Activated T-cell treated with anti-CD3 and anti-CD28 coated beads, Interleukin-2, amount 50 U/mL, for 48 hours (primary cell): ENCODE measurements at places on chromosomes 16 and 17.

GRCh38 chr17:31537565-31538011 is 146.1 kb downstream of the RAB11FIP4 start:
- no peak for DNase-seq

DNA sequence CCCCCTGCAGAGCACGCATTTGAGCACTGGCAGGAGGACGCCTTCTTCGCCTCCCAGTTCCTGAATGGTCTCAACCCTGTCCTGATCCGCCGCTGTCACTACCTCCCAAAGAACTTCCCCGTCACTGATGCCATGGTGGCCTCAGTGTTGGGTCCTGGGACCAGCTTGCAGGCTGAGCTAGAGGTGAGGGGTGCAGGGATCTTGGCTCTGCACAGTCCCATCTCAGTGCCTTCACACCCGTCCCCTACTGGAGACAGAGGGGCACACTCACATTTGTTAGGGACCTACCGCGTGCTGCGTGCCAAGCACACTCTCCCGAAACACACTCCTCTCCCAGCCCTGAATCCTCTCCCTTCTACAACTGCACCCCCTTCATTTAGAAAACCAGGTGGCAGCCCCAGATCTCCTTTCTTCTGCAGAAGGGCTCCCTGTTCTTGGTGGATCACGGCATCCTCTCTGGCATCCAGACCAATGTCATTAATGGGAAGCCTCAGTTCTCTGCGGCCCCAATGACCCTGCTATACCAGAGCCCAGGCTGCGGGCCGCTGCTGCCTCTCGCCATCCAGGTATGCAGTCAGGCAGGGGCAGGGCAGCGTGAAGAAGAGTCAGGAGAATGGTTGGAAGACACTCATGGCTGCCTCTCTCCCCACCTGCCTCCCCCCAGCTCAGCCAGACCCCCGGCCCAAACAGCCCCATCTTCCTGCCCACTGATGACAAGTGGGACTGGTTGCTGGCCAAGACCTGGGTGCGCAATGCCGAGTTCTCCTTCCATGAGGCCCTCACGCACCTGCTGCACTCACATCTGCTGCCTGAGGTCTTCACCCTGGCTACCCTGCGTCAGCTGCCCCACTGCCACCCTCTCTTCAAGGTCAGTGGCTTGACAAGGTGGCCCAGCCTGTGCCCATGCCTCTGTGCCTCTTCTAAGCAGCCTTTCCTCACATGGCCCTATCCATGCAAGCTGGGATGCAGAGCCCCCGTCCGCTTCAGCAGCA is 6.3 kb downstream of the ALOX15B start:
- DNase-seq = no peak

DNA sequence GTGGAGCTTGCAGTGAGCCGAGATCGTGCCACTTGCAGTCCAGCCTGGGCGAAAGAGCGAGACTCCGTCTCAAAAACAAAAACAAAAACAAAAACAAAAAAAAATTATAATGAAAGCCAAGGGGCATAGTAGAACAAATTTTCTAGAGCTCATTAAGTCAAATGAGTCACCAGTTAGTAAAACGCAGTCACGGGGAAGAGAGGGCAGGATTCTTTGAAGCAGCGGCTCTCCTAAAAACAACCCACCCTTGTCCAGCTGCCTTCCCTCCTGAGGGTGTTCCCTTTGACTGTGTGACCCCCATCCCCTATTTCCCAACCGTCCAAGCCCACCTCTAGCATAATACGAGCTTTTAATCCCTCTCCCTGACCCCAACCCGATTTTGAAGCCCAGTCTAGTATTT is 44.1 kb upstream of the STH start:
- no peak for DNase-seq

GRCh38 chr16:30418350-30419181 is 11.2 kb downstream of the ZNF771 start:
- no peak for DNase-seq

- DNase-seq = peak; percentile 64
Measured at GRCh38 chr16:4613636-4614570, 785 bp downstream of the UBALD1 start.

GRCh38 chr16:20401475-20402016 is 3.0 kb downstream of the PDILT start:
- DNase-seq = no peak

- no peak for DNase-seq
Measured at GRCh38 chr16:1945559-1946391, 2.8 kb upstream of the MSRB1 start.

GRCh38 chr16:68361485-68361884 is 50.7 kb downstream of the PRMT7 start:
- no peak for DNase-seq

DNA sequence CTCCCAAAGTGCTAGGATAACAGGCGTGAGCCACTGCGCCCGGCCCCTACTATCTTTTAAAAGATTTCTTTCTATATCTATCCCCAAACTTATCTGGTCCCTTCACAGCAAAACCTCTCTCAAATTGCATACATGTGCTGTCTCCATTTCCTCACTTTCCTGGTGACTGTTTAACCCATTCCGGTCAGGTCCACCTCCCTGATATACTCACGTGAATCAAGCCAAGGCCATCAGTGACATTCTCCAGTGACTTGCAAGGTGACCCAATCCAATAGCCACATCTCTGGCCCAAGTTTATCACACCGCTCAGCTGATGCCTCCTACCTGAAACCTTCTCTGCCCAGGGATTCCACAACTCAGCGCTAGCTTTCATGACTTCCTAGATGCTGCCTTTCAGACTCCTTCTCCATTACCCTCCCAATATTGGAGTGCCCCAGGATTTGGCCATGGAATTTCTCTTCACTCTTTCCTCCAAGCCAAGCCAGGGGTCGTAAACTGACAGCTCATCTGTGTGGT is 1.4 kb upstream of the CTCF start:
- DNase-seq = no peak

- no peak for DNase-seq
Measured at GRCh38 chr16:17365211-17365541, 105.6 kb downstream of the XYLT1 start.

DNA sequence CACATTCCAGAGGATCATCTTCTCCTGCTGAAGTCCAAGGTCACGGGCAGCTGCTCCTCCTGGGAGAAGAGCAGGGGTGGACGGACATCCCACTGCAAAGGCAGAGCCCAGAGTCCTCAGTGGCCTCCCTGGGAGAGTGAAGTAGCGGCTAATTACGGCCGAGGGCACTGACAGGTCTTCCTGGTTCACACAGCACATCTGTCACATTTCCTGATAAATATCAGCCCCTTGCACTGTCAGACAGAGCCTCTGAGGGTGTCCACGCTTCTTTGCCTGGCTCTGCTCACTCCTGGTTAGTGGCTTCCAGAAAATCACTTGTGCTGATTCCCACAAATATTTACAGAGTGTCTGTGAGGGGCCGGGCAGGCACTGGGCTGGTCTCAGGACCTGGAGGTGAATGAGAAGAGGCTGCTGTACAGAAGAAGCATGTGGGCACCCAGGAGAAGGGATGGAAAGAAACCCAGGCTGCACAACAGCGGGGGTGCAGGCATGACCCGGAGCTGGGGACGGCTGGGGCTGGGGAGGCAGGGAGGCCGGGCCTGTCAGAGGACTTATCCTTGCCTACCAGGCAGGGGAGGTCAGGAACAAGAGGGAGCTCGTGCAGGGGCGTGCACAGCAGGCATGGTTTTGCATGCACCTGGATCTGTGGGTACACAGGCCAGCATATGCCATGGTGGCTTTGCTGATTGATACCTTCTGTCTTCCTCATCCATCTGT is 258.2 kb upstream of the TNRC6C start:
- DNase-seq = no peak

GRCh38 chr16:11329891-11330290 is 15.4 kb upstream of the RMI2 start:
- no peak for DNase-seq

- DNase-seq = peak; percentile 84
Measured at GRCh38 chr16:28623172-28623711, 13.4 kb upstream of the SULT1A1 start.

DNA sequence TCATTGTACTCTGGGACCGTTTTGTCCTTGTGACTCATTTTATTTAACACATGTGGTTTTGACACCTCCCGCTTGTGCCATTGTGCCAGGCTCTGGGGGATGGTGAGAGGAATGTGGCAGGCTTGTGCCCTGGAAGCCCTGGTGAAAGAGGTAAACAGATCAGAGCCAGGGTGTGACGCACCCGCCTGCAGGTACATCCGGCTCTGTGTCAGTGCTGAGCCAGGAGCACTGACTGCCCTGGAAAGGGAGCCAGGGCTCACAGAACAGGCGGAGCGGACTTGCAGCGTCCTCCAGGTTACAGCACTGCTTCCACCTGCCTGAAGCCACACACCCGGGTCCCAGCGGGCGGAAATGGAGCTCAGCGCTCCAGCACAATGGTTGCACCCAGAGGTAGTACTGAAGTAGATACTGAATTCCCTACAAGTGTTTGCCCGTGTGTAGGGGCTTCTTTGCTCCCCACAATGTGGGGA is 30.6 kb downstream of the CDRT15 start:
- DNase-seq = peak; percentile 74

GRCh38 chr17:77373299-77374169 is 232.8 kb downstream of the SEC14L1 start:
- peak; percentile 57 for DNase-seq

- DNase-seq = peak; percentile 88
Measured at GRCh38 chr17:49230636-49231562, at the start of gene PHOSPHO1. Gene PHOSPHO1, minus strand, starts transcription at chr17:49230787. Its CDS starts 4,096 bp downstream, at chr17:49226691.

DNA sequence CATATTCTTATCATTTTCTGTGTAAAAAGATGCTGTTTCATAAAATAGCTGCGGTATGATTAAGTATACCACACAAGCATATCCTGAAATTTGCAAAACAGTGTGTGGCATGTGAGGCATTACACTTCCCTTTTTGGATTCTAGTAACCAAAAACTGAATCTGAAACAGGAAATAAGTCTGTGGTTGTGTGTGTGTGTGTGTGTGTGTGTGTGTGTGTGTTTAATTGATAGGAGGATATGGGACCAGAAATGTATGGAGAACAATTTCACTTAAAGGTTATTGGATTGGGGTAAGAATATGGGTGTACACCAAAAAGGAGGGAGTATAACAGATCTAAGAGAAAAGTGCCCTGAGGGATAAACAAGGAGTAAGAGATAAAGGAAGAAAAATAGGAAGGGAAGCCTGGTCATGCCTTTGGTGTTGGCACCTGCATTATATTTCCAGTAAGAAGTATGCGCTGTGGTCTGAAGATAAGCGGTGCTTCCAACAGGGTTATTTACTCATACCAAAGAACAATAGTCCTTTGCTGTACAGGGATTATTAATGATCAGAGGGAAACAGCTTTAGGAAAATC is 4.0 kb downstream of the LYRM1 start:
- no peak for DNase-seq

DNA sequence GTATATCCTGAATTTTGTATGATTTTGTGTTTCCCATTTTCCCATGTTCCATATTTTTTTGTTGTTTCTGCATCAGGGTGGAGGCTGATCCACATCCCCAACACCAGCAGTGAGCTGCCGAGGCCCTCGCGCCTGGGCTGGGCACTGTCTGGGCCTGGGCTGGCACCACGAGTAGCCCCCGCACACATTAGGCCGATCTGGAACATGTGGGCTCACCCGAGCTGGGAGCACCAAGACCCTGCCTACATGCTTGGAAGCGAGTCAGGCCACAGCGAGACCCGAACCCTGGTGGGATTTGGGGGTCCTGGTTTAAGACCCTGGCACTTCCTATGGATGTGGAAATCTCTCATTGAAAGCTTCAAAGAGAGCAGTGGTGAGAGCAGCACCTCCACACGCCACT is 8.5 kb downstream of the KCTD5 start:
- no peak for DNase-seq

DNA sequence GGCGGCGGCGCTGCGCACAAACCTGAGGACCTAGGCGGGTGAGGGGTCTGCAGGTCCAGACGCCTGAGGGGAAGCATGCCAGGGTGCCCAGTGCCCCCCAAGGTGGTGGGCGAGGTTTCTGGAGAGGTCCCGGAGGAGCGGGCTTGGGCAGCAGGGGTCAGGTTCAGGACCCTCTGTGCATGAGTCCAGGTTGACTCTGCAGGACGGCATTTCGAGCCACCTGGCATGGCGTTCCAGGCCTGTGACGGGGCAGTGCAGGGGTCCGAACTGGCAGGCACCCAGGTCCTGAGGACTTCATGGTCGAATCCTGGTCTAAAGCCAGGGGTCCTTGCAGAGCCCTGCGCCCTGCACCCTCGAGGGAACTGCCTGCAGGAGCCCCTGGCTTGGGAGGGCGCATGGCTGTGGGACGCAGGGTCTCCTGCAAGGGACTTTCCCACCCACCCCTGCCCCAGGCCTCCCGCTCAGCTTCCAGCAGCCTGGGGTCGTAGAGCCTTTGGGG is 3.5 kb downstream of the SLC16A3 start:
- DNase-seq = no peak

DNA sequence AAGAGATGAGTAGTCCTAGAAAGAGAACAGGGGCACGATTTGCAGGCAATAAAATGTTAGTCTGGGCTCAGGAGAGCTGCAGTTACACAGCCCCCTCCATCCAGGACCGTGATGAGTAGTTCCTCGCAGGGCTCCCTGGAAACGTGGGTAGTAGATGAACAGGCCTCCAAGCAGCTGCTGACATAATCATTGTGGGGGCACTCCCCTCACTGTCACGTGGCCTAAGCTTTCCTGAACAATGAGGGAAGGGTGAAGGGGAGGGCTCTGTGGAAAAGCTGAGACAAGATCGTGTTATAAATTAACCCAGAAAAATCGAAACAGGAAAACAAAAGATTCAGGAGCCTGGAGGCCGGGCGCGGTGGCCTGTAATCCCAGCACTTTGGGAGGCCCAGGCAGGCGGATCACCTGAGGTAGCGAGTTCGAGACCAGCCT is 1.3 kb upstream of the PER1 start:
- DNase-seq = peak; percentile 71

DNA sequence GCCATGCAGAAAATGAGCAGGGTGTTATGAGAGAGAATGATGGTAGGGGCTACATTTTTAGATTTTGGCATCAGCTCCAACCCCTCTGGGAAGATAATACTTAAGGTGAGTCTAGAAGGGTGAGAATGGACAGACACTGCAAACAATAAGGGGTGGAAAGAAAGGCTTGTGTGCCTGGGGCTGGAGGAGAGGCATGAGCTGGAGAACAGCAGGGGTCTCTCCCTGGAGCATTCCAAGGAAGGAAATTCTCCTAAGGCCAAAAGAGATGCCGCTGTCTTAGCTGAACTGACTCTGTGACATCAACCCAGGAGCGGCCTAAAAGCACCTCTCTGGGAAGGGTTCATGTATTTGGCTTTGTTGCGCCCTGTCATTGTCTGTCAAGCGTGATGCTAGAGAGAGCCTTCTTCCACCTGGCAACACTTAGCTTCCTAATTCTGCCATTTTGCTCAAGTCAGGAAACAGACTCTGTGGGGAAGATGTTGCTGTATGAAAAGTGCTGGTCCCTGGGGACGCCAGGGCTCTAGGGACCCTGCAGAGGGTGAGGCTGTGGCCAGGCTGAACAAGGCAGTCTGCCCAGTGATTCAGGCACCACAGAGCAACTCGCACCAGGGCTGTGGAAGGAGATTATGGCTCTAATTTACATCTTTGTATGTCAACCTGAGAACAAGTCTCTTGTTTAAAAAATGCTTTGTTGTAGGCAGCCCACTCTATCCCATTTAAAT is 225.7 kb downstream of the CBLN1 start:
- DNase-seq = no peak

GRCh38 chr17:38707678-38708351 is 2.7 kb downstream of the MLLT6 start:
- DNase-seq = no peak

- peak; percentile 32 for DNase-seq
Measured at GRCh38 chr17:69525920-69526841, 111.7 kb downstream of the MAP2K6 start.

GRCh38 chr16:23943604-23944003 is 107.8 kb downstream of the PRKCB start:
- DNase-seq = no peak
